ENCODE measurements at places on chromosomes 2 and 18. TPM values are rescaled to one million over a fixed set of nuclear protein-coding genes. Genes with fewer than 3 reads are reported as not detected.

DNA sequence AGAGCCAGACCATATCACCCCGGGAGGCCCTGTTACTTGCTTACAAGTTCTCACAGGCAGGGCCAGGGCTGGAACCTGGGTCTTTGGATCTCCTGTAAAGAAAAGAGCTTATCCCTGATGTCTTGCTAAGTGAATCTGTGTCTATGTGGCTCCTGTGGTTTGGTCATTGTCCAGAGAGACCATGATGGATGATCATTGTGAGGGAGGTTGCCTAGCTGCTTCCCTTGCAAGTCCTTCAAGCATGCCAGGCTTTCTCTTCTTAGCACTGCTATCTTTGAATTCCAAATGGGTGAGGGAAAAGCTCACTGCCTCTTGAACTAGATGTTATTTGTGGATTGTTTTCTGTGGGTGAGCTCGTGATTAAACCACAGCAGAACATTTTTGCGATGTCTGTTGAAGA, 151.6 kb downstream of the FSHR start:
- no peak for DNase-seq

GRCh38 chr2:11866358-11867335, 120.2 kb downstream of the LPIN1 start:
- no peak for DNase-seq

- no peak for DNase-seq
Measured at GRCh38 chr18:26909599-26910290, 44.2 kb upstream of the AQP4 start.

DNA sequence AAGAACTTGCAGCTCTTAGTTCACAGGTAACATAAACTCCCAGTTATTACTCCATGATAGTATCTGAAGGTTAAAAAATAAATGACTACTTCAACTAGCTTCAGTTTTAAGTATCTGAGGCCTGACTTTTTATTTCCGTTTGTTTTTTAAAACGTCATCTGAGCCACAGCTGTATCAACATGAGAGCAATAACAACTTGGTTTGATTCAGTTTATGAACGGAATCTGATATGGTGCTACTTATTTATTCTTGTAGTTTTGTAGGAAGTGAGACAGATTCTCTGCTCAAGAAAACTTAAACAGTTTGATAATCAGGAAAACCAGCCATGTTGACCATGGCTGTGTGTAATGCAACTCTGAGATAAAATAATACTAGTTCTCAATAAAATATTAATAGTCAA, 34.9 kb downstream of the NAB1 start:
- no peak for DNase-seq

Gene ANXA4
- total RNA-seq: 34.6 TPM

Gene TMEFF2
- 0.14 TPM for total RNA-seq

- no peak for DNase-seq
Measured at GRCh38 chr2:104766683-104767082, 87.2 kb upstream of the POU3F3 start.

DNA sequence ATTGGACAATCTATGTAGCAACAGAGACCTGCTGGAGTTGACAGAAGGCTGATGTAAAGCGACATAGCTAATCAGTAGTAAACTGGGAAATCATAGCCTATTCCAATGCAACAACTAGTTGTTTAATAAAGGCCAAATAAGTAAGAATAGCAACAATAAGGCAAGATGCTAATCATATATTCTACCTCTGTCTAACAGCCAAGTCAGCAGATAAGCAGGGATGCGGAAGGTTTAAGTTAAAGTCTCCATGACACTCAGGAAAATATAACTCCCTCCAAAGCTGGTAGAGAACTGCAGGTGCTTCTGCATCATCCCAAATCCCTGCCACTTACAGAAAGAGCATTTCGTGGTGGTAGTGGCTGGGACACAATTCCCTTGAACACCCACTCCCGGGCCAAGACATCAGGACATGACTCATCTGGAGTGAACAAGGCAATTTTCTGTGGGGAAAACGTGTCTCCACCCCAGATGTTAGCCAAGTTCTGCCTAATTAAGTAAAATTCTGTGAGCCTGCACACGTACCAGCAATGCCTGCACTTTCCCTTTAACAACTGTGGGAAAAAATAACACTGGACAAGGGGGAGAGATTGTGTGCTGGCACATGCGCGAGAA, 413.6 kb upstream of the ID2 start:
- DNase-seq: no peak

Gene FSIP2
- total RNA-seq: not detected

GRCh38 chr2:208548700-208549099, 142.1 kb downstream of the PTH2R start:
- DNase-seq: no peak

DNA sequence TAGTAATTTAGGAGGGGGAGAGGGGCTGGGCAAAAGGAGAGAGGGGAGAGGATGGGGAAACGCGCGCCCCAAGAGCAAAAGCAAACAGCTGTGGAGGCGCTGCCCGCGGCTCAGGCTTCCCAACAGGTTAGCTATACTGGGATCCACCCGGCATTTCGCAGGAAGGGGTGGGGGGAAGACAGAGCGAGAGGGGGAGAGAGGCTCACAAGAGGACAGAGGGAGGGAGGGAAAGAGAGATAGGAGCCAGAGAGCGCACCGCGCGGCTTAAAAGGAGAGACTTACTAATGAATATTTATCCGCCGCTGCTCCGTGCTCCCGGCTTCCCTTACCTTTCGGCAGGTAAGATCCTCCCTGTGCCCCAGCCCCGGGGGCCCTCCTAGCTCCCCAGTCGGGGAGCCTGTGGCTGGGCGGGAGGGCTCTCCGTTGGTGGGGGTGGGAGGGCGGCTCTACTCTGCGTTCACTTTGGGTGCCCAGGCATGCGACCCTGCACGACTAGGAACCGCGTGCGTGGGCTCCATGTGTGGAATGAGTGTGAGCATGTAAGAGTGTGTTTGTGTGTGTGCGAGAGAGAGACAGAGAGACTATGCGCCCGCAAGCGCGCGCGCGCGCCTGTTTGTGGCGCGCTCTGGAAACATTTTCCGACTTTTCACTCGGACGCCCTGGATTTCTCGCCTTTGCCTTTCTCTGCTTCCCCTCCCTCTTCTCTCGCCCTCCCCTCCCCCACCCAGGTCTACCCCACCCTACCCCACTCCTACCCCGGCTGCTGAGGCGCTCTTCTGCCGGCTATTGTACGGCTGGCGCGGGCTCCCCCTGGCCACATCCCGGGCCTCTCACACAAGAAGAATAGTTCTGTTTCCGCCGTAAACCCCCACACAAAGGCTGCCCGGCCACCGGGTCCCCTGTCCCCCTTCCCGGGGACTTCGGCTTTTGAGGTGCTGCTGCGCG, 7.2 kb upstream of the SIX3 start:
- DNase-seq: no peak
